Regular cardiac myocyte (primary cell): ENCODE measurements at places on chromosomes 7 and 10. TPM values are rescaled to one million over a fixed set of nuclear protein-coding genes. Genes with fewer than 3 reads are reported as not detected.

Gene ACTR3C
- total RNA-seq, result 0.19 and 1.7 TPM in 2 replicates

Gene GIMAP8
- total RNA-seq, result 0.19 and 0.28 TPM in 2 replicates

Gene NCF1
- total RNA-seq, result not detected in 2 replicates

Gene SLC29A4
- total RNA-seq, result 1.3 and 2.5 TPM in 2 replicates

Gene GPER1
- total RNA-seq, result 2.7 and 3.1 TPM in 2 replicates

Gene CCDC172
- total RNA-seq, result not detected in 2 replicates

Gene CCNY
- 50.7 and 65.0 TPM in 2 replicates for total RNA-seq

Gene A1CF
- not detected in 2 replicates for total RNA-seq

Gene IL6
- total RNA-seq, result 69.4 and 193 TPM in 2 replicates

Gene NRAP
- total RNA-seq, result not detected in 2 replicates

Gene ITPRID1
- not detected in 2 replicates for total RNA-seq
